ENCODE measurements at places on chromosomes 4 and X. TPM values are rescaled to one million over a fixed set of nuclear protein-coding genes. Genes with fewer than 3 reads are reported as not detected.

- DNase-seq: no peak
Measured at GRCh38 chrX:68421636-68422035, 11.7 kb downstream of the OPHN1 start.

DNA sequence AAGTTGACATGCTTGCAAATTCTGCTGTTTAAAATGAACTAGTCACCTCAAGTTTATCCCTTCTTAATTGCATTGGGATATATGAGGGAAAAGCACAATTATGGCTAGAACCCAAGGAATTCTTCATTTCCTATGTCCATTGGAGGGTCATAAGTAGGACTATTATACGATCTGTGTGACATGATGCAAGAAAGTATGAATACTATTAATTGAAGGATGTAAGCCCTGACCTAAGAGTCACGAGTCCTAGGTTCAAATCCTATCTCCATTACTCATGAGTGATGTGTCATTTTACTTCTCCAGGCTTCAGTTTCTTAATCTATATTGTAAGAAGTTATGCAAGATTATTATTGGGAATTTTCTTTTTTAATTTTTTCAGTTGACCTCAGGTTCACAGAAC, 542.9 kb upstream of the GRIA3 start:
- DNase-seq: no peak

DNA sequence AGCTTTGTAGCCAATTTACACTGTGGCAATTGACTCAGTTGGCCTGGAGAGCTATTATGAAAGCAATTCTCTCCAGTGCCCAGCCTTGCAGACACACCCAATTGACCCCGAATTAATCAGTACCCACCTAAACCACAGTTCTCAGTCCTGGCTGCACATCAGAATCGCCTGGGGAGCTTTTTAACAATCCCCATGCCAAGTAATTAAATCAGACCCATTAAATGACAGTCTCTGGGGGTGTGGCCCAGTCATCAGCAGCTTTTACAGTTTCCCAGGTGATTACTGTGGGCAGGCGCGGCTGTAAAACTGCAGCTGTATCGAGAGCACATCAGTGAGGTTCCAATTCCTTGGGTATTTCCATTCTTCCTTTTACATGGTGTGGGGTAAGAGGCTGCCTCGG, 460.9 kb upstream of the FAT1 start:
- no peak for DNase-seq

DNA sequence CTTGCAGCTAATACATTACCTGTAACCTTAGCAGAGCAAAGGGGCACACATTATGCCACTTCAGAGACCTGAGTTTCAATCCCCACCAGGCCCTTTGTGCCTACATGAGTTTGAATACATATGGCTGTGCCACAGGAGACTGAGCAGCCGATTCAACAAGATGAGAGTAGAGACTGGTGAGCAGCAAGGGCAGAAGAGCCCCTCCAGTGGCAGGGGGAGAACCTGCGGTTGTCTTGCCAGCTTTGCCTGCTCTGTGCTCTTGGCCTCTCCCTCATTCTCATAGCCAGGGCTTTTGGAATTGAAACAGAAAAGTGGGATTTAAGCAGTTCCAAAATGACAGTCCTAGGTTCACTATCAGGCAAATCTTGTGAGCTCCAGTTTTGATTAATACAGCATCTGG, 52.3 kb upstream of the CLNK start:
- DNase-seq: no peak

The RHOXF2 gene
- not detected for total RNA-seq
